ENCODE measurements at places on chromosomes 3 and 15. TPM values are rescaled to one million over a fixed set of nuclear protein-coding genes. Genes with fewer than 3 reads are reported as not detected.

DNA sequence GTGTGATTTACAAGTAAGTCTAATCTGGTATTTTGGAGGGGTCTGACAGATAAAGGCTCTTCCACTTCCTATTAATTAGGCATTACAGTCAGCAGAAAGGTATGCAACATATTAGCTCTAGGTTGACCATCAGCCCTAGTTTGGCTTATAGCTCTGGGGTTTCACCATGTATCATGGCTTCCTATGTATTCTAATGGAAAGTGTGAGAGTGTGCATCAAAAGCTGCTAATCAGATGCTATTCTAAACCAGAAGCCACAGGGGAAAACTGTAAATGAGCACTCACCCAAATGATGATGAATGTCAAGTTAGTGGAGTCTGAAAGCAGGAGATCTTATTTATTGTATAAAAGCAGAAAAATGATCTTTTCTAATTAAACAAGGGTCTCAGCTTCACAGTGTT, 149.2 kb upstream of the MITF start:
- H3K27ac ChIP-seq: no peak overlapping the region
- no peak for DNase-seq
- no peaks in the 10 kb centered on the region for H3K27me3 ChIP-seq
- H3K4me3 ChIP-seq: no peak overlapping the region
- no peaks in the 10 kb centered on the region for H3K4me1 ChIP-seq

DNA sequence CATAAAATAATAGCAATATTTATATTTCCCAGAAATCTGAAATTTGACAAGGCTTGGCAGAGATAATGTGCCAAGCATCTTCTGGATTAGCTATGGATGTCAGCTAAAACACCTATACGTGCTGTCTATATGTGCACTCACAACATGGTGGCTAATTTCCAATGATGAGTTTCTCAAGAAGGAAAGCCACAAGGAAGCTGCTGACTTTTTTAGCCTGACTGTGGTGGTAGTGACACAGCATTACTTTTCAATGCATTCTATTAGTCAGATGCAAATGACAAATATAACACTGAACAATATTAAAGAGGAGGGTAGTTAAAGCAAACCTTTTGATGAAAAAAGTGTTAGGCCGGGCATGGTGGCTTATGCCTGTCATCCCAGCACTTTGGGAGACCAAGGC, 101.7 kb upstream of the CCDC54 start:
- H3K4me3 ChIP-seq: no peak overlapping the region
- DNase-seq: no peak
- no peak overlapping the region for H3K27ac ChIP-seq
- no peaks in the 10 kb centered on the region for H3K27me3 ChIP-seq
- no peaks in the 10 kb centered on the region for H3K36me3 ChIP-seq

- DNase-seq: no peak
- H3K27me3 ChIP-seq: peaks cover 2% of the 10 kb centered on the region
- H3K4me3 ChIP-seq: no peak overlapping the region
- no peaks in the 10 kb centered on the region for H3K36me3 ChIP-seq
Measured at GRCh38 chr3:133121450-133121849, 83.3 kb downstream of the TMEM108 start.

GRCh38 chr15:59644756-59645155, 12.6 kb downstream of the GTF2A2 start:
- H3K36me3 ChIP-seq: peaks cover 21% of the 10 kb centered on the region
- H3K4me1 ChIP-seq: no peaks in the 10 kb centered on the region
- H3K27me3 ChIP-seq: no peaks in the 10 kb centered on the region
- no peak for DNase-seq
- H3K27ac ChIP-seq: no peak overlapping the region

GRCh38 chr3:122260206-122260605, 64.8 kb upstream of the CSTA start:
- peaks cover 2% of the 10 kb centered on the region for H3K27me3 ChIP-seq
- no peaks in the 10 kb centered on the region for H3K36me3 ChIP-seq
- H3K27ac ChIP-seq: no peak overlapping the region
- no peaks in the 10 kb centered on the region for H3K4me1 ChIP-seq
- no peak for DNase-seq
- no peak overlapping the region for H3K4me3 ChIP-seq

Gene CSPG4
- polyA plus RNA-seq: 88.9 TPM

Measured in muscle of leg (tissue), 16 donors.